ENCODE measurements at places on chromosomes 2 and 18.

DNA sequence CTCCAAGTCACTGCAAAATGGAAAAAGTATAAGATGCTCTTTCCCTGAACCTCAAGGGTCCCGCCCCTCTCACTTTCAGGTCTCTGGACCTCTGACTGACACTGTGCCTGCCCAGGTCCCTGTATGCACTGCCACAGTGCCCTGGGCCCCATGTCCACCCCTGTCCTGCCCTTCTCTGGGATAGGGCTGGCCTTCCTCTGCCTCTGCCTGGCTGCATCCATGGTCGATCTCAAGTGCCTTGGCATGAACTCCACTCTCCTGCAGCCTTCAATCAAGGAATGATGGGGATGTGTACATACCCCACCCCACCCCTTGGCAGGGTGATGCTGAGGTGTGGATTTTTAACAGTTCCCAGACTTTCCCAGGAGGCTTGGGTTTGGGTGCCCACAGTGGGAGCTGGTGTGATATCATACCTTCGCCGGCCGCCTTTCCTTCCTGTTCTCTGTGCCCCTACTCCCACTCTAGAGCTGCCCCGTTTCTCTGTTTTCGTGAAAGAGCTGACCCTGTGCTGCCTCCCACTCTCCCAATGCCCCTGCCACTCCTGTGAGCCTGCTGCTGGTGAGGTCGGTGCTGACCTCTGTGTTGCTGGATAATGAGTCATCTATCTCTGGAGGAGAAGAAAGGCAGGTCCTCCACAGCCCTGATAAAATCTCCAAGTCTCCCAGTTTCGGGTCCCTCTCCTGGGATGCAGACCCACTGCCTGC lies 18.9 kb downstream of the PTPN18 start:
- DNase-seq, result no peak

GRCh38 chr2:129233751-129234406 lies 745.6 kb upstream of the RAB6C start:
- no peak for DNase-seq

- no peak for DNase-seq
These were observed 59.9 kb downstream of the INPP4A start for GRCh38 chr2:98504381-98505109.

DNA sequence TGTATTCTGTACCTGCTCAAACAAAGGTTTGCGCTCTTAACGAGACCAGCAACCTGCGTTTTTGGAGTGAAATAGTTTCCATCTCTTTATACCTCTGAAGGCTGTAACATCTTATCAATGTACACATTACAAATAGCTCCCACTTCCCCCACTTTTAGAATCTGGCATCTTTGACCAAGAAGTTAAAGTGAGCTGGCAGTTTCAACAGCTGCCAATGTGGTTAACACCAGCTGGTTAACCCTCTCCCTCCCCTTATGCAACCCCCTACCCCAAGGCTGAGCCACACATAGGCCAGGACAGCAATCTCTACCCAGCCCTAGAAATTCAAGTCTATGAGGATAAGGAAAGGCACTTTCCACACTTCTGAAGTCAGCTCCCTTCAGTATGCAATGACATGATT lies 2.2 kb upstream of the SERTAD2 start:
- DNase-seq, result no peak

DNA sequence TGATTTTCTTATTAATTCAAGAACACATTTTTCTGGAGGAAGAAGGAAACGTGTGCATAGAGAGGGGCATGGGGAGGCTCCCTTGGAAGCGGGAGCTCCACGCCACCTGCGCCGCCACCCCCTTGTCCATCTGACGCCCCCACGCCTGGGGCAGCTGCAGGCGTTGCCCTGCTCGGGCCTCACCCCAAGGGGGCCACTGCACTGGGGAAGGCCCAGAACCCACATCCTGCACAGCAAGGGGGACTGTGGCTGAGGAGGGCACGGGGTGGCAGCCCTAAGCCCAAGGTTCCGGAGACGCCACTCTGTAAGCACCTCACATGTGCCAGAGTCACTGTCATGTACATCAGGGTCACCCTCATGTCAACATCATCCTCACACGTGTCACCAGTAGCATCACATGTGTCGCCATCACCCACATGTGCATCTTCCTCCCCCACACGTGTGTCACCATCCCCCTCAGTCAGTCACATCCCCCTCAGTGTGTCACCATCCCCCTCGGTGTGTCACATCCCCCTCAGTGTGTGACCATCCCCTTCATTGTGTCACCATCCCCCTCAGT lies 486.7 kb upstream of the SALL3 start:
- no peak for DNase-seq

GRCh38 chr2:10949835-10950234 lies 38.1 kb downstream of the KCNF1 start:
- DNase-seq, result no peak

- no peak for DNase-seq
These were observed 172.8 kb downstream of the CD226 start for GRCh38 chr18:69774831-69775230.

GRCh38 chr2:1374287-1374686 lies 39.0 kb upstream of the TPO start:
- DNase-seq, result no peak
